ENCODE measurements at places on chromosomes 2 and 18.
A peak's percentile ranks its signal among the peaks of the same experiment; 100 is the strongest.

GRCh38 chr2:185610301-185610700 lies 128.3 kb upstream of the FSIP2 start:
- DNase-seq = no peak

DNA sequence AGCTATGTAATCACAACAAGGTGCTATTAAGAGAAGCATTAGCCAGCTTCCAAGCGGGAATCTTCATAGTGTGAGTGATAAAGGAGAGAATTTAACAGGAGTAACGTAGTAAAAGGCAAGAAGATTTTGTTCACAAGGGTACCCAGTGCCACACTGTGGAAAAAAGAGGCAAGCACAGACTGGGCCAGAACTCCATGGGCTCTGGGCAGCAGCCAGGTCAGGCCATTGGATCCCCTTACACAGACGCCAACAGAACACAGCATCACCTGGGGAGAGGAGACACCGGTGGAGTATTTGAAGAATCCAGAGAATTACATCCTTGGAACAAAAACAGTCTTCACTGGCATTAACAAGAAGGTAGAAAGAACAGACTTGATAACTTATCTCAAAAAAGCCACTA lies 21.2 kb downstream of the AMER3 start:
- DNase-seq = no peak

DNA sequence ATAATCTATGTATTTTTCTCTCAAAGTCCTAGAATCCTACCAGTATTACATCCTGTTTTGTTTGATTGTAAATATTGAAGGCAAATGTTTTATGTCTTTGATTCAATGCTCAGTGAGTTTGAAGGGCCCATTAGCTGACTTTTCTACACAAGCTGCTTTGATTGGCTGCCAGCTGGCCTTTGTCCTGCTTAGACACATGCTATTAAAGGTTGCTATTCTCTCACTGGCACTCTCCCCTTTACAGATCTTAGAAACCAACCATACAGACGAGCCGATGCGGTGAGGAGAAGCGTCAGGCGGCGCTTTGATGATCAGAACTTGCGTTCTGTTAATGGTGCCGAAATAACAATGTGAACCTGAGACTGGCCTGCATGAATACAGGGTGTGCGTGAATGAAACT lies 69.7 kb downstream of the PRPF40A start:
- DNase-seq = no peak

GRCh38 chr2:232697807-232698110 lies 628 bp downstream of the GIGYF2 start:
- DNase-seq = peak; percentile 35

GRCh38 chr2:194819367-194819766 lies 837.7 kb upstream of the SLC39A10 start:
- no peak for DNase-seq

DNA sequence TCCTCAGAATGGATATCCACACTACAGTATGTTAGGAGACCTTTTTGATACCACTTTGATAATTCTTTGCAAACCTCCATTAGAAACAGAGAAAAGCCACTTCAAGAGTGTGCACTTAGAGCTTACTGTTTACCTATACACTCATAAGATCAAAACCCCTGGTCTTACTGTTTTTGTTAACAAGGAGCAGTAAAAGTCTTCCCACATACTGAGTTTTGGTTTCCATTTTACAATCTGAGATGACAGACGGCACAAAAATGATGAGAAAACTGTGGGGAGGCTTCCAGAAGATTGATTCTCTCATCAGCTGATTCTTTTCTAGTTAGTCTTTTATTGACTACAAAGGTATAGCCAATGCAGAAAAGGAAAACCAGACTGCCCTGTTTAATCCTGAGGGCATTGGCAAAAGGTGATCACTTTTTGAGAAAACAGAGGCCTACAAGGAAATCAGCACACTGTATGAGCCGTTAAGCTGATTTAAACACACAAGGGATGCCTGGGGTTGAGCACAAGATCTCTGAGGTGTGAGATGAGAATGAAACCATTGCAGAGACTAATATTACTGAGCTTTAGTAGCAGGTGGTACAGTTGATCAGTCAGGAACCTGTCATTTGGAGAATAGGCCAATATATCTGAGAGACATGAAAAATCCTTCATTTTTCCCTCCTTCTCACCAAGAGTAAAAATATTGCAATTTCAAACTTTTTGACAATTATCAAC lies 368.6 kb downstream of the GRB14 start:
- DNase-seq = no peak

GRCh38 chr2:191321861-191322662 lies 76.9 kb downstream of the MYO1B start:
- peak; percentile 22 for DNase-seq

- no peak for DNase-seq
Observed at GRCh38 chr2:45380131-45380836, 230.8 kb downstream of the SRBD1 start.

GRCh38 chr2:29393676-29394075 lies 278.5 kb downstream of the CLIP4 start:
- no peak for DNase-seq

- no peak for DNase-seq
Observed at GRCh38 chr2:47617028-47617427, 165.9 kb upstream of the MSH6 start.

DNA sequence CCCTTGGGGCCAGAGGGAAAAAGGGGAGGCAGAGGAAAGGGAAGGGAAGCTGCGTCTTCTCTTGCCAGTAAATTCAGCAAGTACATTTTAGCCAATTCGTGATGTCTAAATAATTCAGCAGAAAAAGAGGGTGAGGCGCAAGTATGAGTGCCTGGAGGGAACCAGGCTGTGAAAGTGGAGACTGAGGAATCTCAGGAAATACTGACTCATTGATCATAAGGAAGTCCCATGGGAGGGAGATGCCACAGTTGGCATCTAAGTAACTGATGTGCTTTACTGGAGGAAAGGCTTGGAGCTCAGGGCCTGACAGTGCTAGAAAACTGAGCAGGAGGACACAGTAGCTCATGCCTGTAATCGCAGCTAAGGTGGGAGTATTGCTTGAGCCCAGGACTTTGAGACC lies 31.1 kb downstream of the KIF5C start:
- DNase-seq = no peak

DNA sequence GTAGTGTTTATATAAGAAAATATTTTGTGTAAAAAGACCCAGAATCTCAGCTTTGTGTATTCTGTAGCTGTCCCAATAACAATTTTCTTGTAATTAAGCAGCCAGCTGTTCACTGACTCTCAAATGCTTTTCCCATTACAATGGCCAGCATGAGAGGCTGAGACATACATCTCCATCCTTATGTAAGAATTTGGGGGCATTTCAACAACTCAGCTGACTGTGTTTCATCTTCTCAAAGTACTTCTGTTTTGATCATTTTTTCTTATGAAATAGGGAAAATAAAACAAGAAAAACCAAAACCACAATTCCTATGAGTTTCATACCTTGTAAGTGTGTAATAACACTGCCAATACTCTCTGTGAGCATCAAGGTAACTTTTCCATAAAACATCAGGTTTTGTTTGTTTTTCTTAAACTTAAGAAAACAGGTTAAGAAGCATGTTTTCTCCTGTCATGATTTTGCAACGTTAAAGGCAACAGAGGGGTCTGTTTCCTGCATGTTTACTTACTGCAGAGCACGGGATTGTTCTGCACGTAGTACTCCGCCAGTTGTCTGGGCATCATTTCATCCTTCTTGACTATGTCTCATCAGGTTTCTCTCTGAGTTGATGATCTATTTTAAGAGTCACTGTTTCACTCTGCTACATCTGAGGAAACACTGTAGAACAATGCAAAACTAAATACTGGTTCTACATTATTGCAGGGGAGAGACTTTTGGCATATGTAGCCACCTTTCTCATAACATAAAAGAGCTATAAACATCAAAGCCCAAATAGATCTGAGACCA lies 62.9 kb upstream of the CYRIA start:
- DNase-seq = no peak

GRCh38 chr18:61579581-61579980 lies 246.4 kb downstream of the CDH20 start:
- no peak for DNase-seq

DNA sequence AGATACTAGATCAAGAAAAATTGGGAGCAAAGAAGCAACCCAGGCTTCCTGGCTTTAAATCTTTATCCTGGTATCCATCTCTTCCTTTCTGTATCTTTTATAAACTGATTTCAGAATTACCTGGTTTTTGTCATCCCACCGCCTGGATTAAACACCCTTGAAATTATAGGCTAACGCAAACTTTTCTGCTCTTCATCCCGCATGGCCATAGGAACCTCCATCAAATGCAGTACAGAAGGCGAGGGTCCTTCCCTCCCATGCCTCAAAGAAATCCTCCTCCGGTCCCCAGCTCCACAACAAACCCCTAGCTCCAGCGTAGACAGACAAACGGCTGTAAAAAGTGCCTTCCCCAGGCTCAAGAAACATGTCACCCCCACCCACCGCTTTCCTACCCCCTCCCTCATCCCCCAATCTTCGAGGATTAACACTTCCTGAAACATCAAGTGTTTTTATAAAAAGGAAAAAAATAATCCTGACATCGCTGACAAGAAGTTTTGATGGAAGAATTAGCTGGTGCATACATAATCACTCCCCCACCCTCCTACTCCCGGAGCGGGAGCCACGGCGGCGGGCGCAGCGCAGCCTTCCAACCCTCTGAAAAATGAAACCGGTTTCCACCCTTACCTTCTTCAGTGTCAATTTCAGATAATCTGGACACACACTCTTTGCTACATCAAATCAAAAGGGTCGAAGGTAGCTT lies 7.6 kb downstream of the DLX1 start:
- no peak for DNase-seq

DNA sequence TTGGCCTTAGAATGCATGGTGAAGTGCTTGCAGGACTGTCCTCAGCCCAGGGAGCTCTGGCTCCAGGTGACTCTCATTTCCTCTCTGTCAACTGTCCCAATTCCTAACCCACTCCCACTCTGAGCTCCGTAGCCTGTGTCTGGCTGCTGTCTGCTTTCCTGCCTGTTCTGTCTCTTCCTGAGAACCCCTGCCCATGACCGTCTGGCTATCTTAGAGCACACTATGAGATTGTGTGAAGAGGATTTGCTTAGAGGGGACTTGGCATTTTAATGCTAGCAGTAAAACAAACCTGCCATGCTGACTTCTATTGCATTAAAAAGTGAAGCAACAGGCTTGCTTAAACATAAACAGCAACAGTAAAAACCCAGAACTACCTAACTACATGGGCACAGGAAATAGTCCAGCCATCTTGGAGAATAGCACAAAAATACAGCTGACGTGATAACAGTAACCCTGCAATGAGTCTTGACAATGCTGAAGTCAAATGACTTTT lies 234.7 kb downstream of the PRKCE start:
- no peak for DNase-seq

- no peak for DNase-seq
Observed at GRCh38 chr2:81324046-81324445, 1019.5 kb upstream of the LRRTM1 start.

DNA sequence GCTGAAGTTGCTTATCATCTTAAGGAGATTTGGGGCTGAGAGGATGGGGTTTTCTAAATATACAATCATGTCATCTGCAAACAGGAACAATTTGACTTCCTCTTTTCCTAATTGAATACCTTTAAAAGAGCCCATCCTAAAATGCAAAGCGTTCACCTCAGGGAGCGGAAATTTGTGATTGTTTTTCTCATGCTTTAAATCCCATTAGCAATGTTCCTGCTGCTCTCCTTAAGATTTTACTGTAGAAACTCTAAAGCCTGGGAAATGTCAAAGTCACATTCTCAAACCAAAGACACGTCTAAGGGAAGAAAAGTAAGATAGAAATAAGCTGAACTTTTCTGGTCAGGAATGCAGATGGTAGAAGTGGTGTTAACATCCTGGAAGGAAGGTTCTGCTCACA lies 285.8 kb upstream of the MAP2 start:
- no peak for DNase-seq

GRCh38 chr2:118834901-118835745 lies 12.3 kb downstream of the EN1 start:
- DNase-seq = no peak

DNA sequence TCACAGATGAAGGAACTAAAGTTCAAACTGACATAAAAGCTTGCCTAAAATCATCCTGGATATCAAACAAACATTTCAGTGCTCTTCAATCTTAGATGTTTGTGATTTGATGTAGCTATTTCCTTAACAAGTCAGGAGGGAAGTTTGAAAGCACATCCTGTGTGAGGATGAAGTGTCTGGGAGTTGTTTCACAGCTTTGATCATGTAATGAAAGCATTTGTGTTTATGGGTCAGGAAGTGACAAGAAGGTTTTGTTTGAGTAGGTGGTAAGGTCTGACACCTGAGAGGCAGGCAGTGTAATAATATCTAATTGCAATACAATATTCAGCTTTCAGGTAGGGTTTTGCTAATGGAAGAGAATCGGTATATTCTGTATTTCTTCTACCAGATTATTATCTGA lies 26.0 kb upstream of the CSRNP3 start:
- DNase-seq = no peak

Data from bone marrow (tissue), 2 donors.